ENCODE measurements at places on chromosomes 6 and 20.

GRCh38 chr6:158257781-158258180 lies 54.5 kb upstream of the TULP4 start:
- DNase-seq: no peak

DNA sequence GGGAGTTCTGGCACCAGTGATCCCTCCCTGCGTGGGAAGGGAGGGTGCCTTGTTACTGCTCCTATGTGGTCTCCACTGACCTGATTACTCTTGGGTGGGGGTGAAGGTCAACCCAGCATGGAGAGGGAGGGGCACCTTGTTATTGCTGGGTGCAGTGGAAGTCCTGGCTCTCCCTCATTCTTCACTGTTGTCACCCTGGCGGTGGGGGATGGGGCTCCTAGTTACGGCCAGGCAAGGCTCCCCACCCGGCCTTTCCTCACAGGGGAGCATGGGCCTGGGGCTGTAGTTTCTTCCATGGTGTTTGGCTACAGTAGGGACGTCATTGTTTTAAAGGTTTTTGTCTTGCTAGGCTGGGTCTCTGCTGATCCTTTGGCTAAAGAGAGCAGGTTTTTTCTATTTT lies 40.8 kb downstream of the PACSIN1 start:
- DNase-seq: no peak

GRCh38 chr6:64259372-64259771 lies 623.8 kb downstream of the PHF3 start:
- no peak for DNase-seq

- no peak for DNase-seq
These were observed 220.3 kb downstream of the MAFB start for GRCh38 chr20:40468759-40469158.

DNA sequence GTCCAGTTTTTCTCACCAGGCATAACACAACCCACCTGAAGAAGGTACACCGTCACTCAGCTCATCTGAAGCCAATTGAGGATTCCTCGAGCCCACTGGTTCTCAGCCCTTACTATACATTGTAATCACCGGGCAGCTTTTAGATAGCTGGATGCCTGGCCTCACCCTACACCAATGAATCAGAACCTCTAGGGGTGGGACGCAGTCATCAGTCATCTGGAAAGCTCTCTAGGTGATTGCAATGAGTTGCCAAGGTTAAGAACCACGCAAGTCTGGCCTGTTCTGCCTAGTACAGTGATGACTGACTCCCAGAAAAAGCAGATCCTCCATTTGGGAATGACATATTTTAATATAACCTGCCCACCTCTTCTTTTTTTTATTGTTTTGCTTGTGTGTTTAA lies 41.1 kb downstream of the MC3R start:
- DNase-seq: no peak

- no peak for DNase-seq
These were observed 199.0 kb downstream of the ARHGAP18 start for GRCh38 chr6:129510950-129511349.

GRCh38 chr6:72624557-72625160 lies 2.8 kb downstream of the KCNQ5 start:
- DNase-seq: peak; percentile 27

DNA sequence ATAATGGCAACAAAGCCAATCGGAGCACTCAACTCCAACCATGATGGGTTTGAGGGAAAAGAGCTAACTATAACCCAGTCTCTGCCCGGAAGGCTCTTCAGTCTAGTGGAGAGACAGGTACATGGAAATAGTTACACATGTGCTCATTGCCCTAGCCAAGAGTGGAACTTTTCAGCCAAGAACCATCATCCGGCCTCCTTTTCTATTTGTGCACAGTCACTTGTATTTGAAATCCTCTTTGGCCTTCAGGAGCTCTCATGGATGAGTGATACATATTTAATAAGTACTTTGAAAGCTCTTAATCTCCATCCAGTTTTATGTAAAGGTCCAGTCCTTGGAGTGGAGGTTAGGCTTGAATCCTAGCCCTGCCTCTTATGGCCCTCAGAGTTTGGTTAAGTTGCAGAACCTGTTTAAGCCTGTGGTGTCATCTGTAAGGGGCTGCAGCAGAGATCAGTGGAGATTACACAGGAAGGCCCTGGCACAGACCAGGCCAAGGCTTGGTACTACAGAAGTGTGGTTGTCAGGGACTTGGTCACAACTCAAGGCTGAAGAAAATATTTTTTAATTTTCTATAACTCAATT lies 72.3 kb upstream of the SMLR1 start:
- DNase-seq: no peak

- no peak for DNase-seq
These were observed 6.2 kb downstream of the PTPN1 start for GRCh38 chr20:50516180-50516934.

DNA sequence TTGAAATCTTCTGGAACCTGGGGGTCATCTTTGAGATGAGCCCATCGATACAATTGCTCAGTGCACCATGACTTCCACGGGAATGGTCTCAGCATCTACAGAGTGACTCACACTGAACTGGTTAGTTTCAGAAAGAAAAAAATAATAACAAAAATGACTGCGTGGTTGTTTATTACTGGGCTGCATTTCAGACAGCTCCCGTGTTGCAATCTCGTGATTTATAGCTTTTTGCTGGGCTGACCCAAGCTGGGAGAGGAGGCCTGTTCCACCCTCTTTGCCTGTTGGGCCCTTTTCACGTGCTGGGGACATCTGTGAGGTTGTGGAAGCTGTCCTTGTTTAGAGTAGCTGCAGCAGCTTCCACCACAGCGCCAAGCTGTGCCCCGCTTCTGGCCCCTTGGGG lies 225.5 kb downstream of the BMP7 start:
- DNase-seq: no peak

DNA sequence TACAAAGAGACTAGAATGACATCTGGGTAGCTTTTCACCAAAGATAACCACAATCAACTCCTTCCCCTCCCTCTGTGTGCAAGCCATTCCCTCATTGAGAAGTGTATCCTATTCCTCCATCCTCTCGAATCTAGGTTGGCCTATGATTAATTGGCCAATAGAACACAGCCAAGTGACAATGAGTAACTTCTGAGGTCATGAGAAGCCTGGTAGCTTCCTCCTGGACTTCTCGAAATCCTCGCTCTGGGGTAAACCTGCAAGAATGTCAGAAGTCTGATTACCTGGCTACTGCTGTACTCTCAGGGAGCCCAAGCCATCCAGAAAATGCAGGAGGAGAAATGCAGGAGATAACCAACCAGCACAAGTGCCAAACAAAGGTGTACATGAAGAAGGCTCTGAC lies 13.1 kb downstream of the ARHGAP18 start:
- no peak for DNase-seq

DNA sequence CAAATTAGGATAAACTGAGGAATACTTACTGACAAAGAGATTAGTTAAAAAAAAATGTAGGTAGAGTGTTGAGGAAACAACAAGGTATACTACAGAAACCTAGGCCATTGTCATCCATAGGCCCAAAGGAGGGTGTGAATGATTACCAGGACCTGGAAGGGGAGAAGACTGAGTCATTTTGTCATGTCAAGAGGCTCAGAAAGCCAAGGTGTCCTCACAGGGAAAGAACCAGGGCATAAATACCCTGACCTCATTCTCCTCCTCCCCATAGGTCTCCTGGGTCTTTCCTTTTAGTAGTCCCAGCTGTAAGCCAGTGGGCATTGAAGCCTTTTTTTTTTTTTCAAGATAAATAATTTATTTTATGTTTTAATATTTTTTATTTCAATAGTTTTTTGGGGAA lies 582.1 kb upstream of the JAG1 start:
- no peak for DNase-seq

- DNase-seq: no peak
These were observed 97.7 kb downstream of the GRM4 start for GRCh38 chr6:34047913-34048867.

- DNase-seq: no peak
These were observed 236.9 kb downstream of the ATXN1 start for GRCh38 chr6:16524380-16524707.

DNA sequence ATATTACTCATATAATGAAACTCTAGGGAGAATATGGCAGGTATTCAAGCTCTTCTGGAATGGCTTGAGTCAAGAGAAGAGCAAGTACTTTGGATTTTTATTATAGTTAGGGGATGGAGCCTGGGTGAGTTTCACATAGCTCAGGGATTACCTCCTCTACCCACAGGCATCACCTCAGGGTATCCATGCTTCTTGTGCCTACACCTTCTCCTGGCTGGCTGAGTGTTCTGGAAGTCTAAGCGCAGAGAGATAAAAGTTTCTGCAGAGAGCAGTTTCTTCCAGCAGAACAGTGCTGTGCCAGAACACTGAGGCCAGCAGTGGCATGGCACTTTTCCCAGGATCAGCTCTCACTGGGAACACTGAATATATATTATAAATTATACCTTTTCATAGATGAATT lies 199.7 kb upstream of the KCNQ5 start:
- no peak for DNase-seq

DNA sequence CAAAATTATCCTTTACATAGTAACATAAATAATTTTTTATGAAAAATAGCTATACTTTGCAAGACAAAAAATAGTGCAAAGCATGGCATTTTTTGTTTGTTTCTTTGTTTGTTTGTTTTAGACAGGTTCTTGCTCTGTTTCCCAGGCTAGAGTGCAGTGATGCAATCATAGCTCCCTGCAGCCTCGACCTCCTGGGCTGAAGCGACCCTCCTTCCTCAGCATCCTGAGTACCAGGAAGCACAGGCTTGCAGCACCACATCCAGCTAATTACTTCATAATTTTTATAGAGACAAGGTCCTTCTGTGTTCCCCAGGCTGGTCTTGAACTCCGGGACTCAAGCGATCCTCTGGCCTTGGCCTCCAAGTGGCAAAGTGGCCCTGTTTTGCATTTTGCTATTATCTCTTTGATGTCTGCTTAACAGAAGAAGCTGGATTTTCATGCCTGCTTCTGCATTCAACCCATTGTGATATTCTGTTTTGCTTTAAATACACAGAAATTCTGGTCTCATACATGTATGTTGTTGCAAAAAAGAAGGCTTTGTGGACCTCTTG lies 49.4 kb upstream of the ZMYND8 start:
- DNase-seq: no peak

- DNase-seq: no peak
These were observed 43.1 kb downstream of the POPDC3 start for GRCh38 chr6:105136431-105137350.

- DNase-seq: no peak
These were observed 6.5 kb upstream of the BNIP5 start for GRCh38 chr6:36343109-36343680.

DNA sequence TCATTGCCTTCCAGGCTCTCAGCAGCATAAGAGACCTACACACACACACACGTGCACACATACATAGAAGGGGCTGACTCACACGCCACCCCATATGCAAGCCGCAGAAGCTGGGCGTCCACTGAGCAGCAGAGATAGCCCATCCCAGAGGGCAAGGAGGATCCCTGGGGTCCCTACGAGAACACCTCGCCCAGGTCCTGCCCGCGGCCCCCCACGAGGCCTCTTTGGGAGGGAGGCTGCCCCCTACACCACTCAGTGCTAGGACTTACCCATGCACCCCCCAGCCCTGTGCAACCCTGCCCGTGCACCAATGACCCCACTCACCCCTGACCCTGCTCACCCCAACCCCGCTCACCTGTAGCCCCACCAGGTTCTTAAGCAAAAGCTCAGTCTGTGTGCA lies 20.6 kb upstream of the NTSR1 start:
- DNase-seq: no peak

GRCh38 chr6:136866872-136867416 lies 44.6 kb downstream of the PEX7 start:
- no peak for DNase-seq

GRCh38 chr6:125346926-125347563 lies 45.3 kb upstream of the HDDC2 start:
- no peak for DNase-seq

DNA sequence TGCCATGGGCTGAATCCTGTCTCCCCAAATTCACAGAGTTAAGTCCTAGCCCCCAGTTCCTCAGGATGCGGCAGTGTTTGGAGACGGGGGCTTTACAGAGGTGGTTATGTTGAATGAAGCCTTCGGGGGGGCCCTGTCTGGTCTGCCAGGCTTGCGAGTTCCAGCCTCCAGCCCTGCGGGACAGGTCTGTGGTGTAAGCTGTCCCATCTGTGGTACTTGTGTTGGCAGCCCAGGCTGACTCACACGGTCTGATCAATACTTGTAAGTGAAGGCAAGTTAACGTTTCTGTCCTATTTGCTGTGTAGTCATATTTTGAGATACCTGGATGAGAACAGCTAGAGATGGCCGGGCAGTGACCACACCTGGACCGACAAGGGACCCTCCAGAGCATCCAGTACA lies 51.8 kb upstream of the GPR31 start:
- no peak for DNase-seq

DNA sequence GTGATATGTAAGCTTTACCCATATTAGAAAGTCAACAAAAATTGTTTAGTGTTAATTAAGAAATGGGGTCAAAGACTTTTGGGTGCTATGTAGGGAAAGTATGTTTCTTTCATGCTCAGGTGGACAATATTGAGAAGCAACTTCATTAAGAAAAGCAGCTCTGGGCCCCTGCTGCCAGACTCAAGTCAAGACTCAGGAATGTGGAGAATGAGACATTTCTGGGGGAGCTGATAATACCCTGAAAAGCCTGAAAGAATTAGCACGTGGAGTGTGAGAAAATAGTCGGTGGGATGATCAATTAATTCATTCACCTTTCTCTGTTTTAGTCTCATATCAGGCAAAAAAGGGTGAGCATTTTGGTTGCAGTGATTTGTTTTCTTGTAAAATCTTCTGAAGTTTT lies 175.1 kb upstream of the IMPG1 start:
- DNase-seq: no peak

DNA sequence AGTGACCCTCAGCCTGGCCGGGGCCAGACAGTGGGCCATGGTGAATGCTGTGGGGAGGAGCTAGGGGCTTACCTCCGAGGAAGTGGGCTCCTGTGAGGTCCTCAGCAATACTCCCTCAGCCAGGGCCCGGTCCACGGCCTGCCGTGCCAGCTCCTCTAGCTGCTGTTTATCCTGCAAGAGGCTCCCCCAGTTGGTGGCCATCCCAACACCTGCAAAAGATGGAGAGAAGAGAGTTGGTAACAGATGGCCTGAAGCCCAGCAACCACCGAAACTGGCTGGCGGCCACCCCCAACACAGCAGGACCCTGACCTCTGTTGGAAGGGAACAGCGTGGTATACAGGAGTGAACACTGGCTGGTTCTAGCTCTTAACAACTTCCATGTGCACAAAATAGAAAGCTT lies 4.0 kb downstream of the GSS start:
- no peak for DNase-seq

- DNase-seq: no peak
These were observed 402.8 kb upstream of the JAG1 start for GRCh38 chr20:11076434-11077105.

- DNase-seq: peak; percentile 92
These were observed 15.5 kb downstream of the COL9A3 start for GRCh38 chr20:62832212-62832922.

- DNase-seq: no peak
These were observed 57.2 kb downstream of the RIOK1 start for GRCh38 chr6:7446619-7447325.

DNA sequence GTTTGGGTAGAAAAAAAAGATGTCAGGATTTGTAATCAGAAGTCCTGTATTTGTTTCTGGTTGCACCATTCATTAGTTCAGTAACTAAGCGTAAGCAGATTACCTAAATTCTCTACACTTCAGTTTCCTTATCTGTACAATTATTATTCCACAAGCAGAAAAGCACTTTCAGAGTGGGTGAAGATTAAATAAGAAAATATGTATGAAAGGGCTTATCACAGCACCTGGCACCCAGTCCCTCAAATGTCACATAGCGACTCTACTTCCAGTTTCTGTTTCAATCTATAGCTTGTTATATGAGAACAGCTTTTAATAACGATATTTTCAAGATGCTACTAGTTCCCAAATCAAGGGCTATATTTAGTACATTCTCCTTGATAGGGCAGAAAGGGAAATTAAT lies 31.4 kb downstream of the RGS17 start:
- no peak for DNase-seq
